ENCODE measurements at places on chromosomes 13 and 19.

DNA sequence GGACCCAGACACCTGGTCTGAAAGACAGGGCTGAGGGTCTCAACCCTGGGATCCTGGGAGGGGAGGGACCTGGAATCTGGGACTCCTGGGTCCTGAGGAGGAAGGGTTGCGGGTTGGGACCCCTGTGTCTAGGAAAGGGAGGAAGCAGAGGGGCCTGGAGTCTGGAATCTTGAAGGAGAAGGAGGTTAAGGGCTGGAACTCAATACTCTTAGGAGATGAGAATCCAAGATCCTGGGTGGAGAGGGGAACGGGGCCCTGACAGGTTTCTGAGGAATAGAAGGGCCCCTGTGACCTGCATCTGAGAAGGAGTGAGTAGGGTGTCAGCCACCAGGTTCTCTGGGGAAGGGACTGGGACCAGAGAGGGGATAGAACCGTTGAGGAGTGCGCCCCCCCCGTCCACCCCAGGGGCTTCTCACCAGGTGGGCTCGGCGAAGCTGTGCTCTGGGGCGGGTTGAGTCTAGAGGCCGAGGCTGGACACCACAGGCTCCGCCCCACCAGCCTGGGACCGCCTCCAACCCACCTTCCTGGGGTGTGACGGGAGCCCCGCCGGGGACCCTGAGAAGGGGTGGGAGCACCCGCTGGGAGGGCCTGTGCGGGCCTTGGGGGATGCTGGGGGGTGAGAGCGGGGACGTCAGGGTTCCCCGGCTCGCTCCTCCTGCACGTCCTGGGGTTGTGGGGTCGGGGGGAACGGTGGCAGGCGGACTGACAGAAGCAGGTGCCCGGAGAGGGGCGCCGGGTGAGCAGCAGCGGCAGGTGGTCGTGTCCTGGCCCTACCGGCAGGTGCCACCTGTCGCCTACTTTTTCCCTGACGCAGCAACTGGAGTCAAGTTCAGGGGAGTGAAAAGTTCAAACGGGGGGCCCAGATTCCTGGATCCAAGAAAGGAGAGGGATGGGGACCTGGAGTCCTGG, at the start of gene MAMSTR:
MAMSTR (minus strand) TSS at position 463 of the 909 bp plus-strand sequence. CDS start 694 bp downstream, outside the sequence.
- DNase-seq = no peak

- DNase-seq = no peak
Measured at GRCh38 chr13:47426126-47426849, 529.4 kb upstream of the HTR2A start.

- no peak for DNase-seq
Measured at GRCh38 chr13:93861818-93862217, 617.7 kb downstream of the DCT start.

DNA sequence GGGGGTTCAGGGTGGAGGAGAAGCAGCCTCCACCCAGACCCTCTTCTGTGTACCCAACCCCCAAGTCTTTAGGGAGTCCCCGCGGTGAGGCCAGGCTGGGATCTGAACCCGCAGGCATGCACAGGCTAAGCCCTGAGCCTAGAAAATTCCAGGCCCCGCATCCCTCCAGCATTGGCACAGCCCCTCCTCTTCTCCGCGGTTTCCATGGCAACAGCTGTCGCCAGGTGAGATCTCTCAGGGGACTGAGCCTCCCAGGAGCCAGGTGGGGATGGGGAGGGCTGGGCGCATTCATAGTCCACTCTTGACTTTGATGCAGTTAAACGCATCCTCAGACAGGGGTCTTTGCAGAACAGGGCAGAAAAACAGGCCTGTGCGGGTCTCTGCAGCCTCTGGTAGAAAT, 48.3 kb upstream of the USP29 start:
- no peak for DNase-seq

GRCh38 chr13:39451860-39452301, 151.1 kb downstream of the LHFPL6 start:
- no peak for DNase-seq

GRCh38 chr19:13869281-13869680, 7.7 kb upstream of the NANOS3 start:
- DNase-seq = no peak

DNA sequence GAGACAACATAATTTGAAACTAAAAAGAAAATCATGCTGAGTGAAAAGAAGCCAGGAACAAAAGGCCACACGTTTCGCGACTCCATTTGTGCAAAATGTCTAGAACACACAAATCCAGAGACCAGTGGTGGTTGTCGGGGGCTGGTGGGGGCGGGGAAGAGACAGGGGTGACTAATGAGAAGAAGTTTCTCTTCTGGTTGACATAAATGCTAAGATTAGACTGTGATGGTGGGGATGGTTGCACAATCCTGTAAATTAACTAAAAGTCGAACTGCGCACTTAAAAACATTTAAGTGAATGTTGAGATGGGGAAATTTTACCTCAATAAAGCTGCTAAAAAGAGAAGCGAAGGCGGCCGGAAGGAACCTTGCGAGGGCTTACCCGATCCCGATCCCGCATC, 7.1 kb downstream of the AKAP8 start:
- no peak for DNase-seq

DNA sequence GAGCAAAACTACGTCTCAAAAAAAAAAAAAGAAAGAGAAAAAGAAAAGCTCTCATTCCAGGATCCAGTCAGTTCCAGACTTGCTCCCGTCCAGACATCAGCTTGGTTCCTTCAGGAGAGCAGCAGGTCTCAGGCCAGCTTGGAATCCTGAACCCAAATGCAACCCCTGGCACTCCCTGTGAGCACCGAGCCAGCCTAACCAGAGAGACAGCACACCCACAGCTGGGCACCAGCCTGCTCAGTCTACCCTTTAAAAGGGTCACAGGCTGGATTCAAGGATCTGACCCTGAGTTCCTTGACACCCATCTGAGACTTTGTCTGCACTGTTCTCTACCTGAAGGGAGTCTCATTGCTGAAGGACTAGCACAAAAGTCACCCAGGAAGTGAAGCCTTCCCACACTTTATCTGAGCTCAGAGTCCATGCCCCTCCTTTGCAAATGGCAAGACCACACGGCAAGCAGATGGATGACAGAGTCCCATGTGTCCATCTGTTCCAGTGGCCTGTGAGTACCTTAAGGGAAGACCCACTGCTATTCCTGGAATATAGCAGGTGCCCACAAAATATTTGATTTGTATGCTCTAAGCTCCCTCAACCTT, 1.4 kb downstream of the PEPD start:
- no peak for DNase-seq

- no peak for DNase-seq
Measured at GRCh38 chr13:52348983-52349780, 56.8 kb downstream of the THSD1 start.

GRCh38 chr19:14575428-14575980, 3.6 kb upstream of the NDUFB7 start:
- no peak for DNase-seq

GRCh38 chr19:54420383-54421168, 5.3 kb downstream of the TTYH1 start:
- DNase-seq = no peak

DNA sequence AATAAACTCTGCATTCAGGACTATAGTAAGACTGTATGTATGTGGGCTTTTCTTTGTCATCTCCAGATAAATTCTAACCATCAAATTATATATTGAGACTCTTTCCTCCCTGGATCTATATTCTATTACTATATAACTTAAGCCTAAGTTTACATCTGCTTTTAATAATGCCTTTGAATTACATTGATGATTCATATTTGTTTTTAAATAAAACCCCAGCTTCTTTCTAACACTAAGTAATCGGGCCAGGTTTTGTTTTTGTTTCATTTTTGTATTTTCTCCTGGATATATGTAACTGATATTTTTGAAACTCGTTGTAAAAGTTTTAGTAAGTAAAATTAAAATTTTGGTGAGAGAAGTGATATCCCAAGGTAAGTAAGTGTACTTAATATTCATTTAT, 1599.1 kb downstream of the PCDH9 start:
- DNase-seq = no peak

GRCh38 chr13:23953860-23954512, 56.7 kb upstream of the C1QTNF9B start:
- DNase-seq = no peak

All from CD4-positive, alpha-beta T cell treated with Interleukin-15 for 4 hours (primary cell).